Fibroblast of lung (primary cell): ENCODE measurements at places on chromosomes 1 and 21. TPM values are rescaled to one million over a fixed set of nuclear protein-coding genes. Genes with fewer than 3 reads are reported as not detected.

The OR10J4 gene
- total RNA-seq = not detected in 2 replicates

The DDI2 gene
- total RNA-seq = 10.8 and 11.7 TPM in 2 replicates

The LRRC3 gene
- 0.26 and 0.50 TPM in 2 replicates for total RNA-seq

The GPR37L1 gene
- total RNA-seq = not detected in 2 replicates
